ENCODE measurements at places on chromosomes 7 and 10.

DNA sequence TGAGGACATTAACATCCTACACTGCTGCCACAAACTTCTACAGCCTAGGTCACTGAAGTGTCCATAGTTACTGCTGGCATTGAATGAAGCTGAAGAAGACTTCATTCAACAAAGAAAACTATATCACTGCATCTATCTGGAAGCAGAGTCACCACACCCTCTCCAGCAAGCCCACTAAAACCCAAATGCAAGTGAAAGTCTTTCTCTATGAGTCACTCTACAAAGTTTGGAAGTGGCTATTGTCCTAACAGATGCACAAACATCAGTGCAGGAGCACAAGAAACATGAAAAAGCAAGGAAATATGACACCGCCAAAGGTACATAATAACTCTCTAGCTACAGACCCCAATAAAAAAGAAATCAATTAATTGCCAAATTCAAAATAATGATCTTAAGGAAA, 43.5 kb upstream of the CAMK2B start:
- DNase-seq, result no peak

DNA sequence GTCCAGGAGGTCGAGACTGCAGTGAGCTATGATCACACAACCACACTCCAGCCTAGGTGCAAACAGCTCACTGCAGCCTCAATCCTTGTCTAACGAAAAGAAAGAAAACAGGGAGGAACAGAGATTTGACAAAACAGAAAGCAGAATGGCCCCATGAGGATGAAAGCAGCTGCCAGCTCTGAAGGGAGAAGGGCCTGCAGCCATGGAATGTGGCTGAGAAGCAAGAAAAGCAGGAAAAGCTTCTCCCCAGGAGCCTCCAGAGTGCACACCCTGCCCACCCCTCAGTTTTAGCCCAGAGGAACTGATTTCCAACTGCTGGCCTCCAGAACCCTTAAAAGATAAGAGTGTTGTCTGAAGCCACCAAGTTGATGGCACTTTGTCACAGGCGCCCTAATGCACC, 13.0 kb downstream of the ESYT2 start:
- no peak for DNase-seq

DNA sequence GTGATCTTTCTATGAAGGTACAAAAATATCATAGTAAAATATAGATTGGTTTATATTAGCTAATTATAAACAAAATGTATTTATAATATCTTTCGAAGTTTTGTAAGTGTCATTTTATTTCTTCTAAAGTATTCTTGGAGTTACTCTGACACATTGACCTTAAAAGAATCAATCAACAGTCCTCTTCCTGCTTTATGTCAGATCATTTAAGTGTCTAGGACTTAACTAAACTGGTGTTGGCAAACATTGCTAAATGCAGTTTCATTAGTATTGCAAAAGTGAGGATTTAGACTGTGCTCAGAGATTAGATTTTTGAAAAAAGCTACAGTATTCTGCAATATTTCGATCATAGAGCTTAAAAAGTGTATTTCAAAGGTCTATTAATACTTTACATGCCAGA, 10.3 kb downstream of the GLCCI1 start:
- DNase-seq, result no peak

DNA sequence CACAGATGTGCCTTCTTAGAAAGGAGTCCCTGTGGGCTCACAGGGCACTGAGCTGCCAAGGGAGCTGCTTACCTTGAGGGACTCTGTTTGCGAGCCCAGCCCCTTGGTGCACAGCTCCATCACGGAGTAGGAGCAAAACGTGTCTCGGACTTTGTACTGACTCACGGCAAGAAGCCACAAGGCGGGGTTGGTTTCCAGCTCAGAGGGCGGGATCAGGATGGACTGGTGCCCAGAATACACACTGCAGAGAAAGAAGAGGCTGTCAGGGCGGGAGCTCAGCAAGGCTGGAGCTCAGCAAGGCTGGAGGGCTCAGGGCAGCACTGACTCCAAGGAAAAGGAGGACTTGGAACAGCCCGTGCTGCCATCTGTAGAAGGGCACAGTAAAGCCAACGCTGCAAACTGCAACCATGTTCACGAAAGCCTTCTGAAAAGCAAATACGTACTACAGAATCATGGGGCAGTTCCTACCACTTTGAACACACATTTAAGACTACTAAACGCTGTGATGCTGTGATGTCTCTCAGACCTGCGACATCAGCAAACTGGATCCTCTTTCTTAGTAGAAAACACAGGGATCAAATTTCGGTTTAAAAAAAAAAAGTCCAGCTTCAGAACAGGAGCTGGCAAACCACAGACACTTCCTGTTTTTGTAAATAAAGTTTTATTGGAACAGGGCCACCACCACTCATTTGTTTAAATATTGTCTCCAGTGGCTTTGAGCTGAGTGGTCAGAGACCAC, 194.3 kb downstream of the ZMYND11 start:
- DNase-seq, result no peak

DNA sequence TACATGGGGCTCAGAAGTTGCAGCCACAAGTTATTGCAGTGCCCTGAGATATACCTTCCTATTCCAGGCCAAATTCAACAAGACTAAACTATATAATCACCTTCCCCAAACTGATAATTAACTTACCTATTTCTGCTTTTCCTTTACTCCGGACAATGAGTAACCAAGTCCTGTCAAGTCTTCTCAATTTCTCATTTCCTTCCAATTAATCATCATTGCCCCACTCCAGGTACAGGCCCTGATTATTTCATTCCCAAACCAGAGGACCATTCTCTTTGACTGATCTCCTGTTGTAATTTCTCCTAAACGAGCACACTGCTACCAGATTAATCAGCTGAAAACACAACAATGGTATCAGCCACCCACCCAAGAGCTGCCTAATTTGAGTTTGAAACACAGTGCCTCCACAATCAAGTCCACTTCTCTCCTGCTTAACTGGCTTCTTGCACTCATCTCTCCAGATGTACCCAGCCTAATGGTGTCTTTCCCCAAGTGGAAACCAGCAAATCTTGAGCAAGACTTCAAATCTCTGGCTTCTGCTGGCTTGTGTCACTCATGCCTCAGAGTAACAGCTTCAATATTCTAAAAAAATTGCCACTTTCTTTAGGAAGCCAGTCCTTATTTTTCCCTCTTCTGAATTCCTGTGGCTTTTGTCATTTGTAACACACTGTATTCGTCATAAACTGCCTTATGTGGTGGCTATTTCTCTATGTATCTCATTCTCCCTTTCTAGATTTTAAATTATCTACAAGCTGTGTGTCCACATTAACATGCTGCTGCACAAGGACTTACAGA, 89.1 kb downstream of the CDK6 start:
- no peak for DNase-seq

DNA sequence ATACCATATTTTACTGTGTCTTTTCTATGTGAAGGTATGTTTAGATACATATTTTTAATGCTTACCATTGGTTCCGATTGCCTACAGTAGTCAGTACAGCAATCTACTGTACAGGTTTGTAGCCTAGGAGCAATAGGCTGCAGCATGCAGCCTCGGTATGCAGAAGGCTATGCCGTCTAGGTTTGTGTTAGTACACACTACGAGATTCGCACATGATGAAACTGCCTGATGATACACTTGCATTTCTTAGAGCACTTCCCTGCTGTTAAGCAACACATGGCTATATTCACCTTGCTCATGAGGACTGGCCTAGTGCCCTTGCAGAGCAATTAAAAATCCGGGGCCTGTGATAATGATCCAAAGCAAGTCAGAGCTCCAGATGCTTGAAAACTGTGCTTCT, 62.4 kb downstream of the MKX start:
- DNase-seq, result no peak

DNA sequence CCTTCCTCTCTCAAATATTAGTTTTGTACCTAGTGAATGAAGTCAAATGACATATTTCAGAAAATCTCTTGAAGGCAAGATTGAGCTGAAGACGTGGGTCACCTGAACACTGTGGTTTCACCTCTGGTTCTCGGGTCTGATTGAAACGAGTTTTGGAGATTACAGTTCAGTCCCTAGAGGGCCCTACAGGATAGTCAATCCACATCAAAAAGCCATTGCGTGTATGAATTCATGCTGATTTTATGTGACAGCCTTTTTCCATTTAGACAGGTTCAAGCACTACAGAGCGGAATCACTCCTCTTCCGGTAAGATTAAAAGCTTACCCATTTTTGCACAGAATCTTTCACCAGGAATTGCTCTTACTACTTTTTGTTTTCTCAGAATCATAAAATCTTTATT, 62.2 kb downstream of the VIM start:
- no peak for DNase-seq

DNA sequence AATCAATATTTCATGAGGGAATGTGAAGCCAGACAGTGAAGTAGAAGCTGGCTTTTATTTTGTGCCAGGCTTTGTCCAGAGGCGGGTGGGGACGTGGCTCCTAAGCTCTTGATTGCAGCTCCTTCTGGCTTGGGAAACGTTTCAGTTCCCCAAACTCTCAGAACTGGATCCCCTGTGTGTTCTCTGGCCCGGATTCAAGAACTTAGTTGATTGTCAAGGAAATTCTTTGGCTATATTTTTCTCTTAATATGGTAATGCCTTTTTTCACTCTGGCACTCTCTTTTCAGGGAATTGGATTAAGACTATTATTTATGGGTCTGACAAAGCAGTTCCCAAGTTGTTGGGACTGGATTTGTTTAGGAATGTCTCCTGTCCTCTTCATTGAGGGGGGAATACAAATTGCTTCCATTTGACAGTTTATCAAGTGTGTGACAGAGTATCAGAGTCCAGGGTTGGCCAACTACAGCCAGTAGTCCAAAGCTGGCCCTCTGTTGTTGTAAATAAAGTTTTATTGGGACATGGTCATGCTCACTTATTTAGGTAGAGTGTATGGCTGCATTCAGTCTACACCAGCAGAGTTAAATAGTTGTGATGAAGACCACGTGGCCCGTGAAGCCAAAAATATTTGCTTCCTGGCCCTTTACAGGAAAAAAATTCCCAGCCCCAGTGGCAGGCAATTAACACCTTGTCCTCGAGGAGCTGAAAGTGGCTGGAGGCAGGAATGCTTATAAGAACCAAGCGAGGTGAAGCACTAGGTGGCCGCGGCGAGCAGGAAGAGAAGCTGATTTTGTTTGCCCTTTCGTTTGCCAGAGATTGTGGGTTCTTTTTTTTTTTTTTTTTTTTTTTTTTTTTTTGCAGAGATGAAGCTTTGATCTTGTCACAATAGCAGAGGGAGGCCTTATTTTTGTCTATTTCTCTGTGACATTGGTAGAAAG, 34.3 kb downstream of the HTRA1 start:
- DNase-seq, result no peak

Data from stimulated activated CD4-positive, alpha-beta T cell treated with anti-CD3 and anti-CD28 coated beads, Interleukin-4, amount 100 ng/mL, for 48 hours (primary cell).